ENCODE measurements at places on chromosomes 7 and 10.

- no peak for DNase-seq
Observed at GRCh38 chr7:101705331-101705730, 76.2 kb upstream of the MYL10 start.

DNA sequence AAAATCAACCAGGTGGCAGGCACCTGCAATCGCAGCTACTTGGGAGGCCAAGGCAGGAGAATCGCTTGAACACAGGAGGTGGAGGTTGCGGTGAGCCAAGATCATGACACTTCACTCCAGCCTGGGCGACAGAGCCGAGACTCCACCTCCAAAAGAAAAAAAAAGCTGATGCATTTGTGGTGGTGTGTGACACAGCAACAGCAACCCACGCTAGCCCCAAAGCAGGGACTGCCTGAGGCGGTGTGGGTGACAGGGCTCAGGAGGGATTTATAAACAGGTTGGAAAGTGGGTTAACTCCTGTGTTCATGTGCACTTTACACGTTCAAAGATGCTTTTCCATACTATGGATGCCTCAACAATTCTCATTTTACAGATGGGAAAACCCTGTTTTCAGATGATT is 395.9 kb upstream of the PODXL start:
- no peak for DNase-seq

- no peak for DNase-seq
Observed at GRCh38 chr10:129502448-129502847, 35.4 kb downstream of the MGMT start.

DNA sequence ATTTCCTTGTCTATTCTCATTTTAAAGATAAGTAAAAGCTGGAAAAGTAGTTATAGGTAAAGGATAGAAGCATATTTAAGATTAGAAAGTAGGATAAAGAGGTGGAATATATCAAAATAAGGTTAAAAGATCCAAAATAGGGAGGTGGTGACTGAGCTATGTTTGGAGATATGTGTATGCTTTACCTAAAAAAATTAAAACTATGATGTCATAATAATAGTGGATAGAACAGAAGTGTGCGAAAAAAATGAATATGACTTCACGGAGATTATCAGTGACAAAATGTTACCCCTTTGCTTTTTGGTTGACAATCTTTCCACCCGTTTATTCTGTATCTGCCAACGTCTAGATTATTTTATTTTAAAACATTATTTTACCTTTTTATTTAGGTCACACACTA is 33.4 kb upstream of the FERD3L start:
- no peak for DNase-seq

DNA sequence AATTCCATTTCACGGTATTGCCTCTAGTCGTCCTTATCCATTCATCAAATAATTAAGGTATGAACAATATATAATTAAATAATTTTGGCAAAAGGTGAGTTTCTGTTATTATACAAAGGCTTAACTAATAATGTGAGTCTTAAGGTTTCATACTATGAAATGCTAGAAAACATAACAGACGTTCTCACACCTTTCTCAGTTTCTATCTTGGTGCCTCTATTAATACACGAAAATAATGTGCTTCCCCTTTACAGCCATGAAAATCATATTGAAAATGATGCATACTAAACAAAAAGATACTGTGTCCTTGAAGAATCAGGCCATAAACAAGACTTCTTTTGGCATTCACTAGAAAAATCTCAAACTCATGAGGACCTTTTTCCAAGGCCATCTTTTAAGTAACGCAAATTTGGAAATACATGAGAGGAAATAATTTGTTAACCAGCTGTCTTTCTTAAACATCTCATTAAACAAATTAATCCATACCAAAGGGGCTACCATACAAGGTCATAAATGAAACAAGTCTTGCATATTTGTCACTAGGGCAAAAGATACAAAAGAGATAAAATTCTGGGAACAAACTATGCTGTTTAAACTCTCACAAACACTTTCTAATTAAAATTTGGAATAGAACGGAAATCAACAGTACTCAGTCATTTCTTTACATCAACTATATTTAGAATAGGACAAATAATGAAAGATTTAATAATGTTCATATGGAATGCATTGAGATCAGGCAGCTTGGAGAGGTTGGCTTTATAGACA is 53.9 kb upstream of the CAV2 start:
- DNase-seq, result no peak

DNA sequence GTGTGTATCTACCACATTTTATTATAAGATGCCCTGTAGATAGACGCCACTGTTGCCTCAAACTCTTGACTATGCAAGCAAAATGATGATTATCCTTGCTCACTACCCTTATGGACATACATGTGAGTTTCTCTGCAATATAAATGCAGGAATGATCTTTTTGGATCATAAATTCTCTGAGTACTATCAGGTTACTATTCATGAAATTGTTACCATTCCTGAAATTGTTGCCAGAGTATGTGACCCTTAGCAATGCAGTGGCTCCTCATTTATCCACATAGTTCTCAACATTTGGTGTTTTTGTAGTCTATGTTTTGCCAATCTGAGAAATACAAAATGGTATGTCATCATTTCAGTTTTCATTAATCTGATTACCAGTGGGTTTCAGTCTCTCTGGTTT is 166.2 kb upstream of the FAM3C start:
- DNase-seq, result no peak

- no peak for DNase-seq
Observed at GRCh38 chr10:12350925-12351324, 1.6 kb downstream of the CAMK1D start.

- no peak for DNase-seq
Observed at GRCh38 chr7:75884476-75884875, 5.6 kb downstream of the RHBDD2 start.

GRCh38 chr7:102287111-102287980 is 678 bp downstream of the SH2B2 start:
- peak; percentile 49 for DNase-seq

- DNase-seq, result no peak
Observed at GRCh38 chr7:16677978-16678494, 32.1 kb downstream of the BZW2 start.

DNA sequence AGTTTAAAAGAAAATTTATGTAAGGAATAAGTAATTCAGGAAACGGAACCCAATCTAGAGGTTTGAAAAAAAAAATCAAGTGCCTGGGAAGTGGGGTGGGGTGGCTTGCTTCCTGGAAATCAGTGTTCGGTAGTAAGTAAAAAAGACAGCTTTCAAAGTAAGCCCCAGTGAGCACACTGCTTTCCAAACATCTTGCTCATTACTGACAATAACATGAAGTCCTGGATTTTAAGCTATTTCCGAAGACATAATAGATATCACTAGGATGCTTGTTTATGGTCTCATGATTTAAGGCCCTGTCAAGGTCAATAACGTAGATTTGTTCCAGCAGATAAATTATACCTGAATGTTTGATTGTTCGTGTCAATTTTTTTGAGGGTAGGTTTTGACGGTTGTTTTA is 1.3 kb downstream of the STAMBPL1 start:
- DNase-seq, result peak; percentile 2

GRCh38 chr10:110724937-110725336 is 80.8 kb downstream of the RBM20 start:
- DNase-seq, result no peak

DNA sequence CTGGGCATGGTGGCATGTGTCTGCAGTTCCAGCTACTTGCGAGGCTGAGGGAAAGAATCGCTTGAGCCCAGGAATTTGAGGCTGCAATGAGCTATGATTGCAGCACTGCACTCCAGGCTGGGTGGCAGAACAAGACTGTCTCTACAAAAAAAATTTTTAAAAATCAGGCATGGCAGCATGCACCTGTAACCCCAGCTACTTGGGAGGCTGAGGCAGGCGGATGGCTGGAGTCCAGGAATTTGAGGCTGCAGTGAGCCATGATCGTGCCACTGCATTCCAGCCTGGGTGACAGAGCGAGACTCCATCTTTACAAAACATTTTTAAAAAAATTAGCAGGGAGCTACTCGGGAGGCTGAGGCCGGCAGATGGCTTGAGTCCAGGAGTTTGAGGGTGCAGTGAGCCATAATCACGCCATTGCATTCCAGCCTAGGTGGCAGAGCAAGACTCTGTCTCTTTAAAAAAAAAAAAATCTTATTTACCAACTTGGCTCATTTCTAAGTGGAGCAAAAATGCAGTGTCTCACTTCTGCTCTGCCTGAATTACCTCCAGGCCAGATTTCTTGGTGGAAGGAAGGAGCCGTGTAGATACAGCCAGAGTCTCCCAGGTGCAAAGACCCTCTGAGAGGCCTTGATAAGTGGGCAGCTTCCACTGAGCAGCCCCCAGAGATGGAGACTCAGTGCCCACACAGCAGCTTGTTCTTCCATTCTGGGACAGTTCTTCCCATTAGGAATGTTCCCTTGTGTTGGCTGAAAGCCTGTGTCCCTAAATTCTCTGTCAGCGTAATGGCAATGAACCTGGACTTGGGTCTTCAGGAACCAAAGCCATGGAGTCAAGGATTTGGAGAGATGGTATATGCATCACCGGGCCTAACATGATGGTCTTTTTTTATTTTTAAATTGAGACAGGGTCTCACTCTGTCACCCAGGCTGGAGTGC is 30.0 kb downstream of the GTF2IRD1 start:
- peak; percentile 93 for DNase-seq

- DNase-seq, result no peak
Observed at GRCh38 chr7:106480616-106481031, 180.3 kb downstream of the CCDC71L start.

DNA sequence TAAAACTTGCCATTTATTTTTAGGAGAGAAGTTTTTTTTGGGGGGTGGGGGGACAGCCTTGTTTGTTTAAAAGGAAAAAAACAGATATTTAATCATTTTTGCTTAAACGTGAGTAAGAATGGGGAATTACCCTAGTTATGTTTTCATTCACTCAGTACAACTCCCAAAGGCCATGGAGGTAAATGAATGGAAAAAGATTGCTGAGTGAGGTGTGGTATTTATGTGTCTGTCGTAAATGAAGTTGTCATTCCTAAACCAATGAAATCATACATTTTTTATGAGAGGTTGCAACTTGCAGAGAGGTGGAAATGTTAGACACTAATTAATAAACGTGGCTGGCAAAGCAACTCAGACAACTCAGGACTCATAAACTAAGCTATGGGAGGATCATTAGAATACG is 218.1 kb downstream of the CELF2 start:
- no peak for DNase-seq

DNA sequence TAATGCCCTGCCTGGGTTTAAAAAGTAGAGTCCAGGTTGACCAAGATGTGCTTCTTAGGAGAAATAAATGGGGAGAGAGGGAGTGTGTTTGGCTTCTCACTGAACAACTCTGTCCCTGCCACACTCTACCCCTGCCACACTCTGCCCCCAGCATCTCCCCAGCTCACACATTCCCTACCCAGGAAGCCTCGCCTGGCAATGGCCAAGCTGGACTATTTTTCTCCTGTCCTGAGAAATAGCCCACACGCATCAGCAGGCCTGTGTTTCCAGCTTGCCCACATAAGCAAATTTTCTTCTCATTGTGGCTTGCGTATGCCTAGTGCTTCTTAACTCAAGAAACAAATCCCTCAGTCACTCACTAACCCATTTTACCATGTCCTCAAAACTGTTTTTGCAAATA is 1.8 kb downstream of the LRRC18 start:
- DNase-seq, result no peak
